ENCODE measurements at places on chromosomes 7 and 10.

GRCh38 chr10:70649526-70649925, 22.8 kb upstream of the ADAMTS14 start:
- DNase-seq: peak; percentile 8

- no peak for DNase-seq
These were observed 248.9 kb downstream of the FOXP2 start for GRCh38 chr7:114663502-114663901.

- DNase-seq: no peak
These were observed 19.2 kb downstream of the SEMA3D start for GRCh38 chr7:85167636-85168035.

DNA sequence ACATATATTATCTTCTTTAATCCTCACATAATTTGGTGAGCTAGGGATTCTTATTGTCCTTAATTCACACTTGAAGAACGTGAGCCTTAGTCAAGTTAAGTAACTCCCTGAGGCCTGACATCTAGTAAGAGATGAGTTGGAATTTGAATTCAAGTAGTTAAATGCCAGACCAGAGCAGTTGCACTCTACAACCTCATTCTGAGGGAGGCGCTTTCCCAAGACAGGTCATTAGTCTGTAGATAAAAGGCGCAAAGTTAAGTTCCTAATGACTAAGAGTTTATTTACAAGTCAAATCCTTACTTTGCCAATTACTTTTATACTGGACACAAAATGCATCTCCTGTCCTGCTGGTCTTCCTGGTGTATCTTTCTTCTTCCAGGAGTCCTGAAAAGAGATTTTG, 3.6 kb upstream of the EXOC6 start:
- DNase-seq: no peak

- no peak for DNase-seq
These were observed 711.8 kb upstream of the GRM3 start for GRCh38 chr7:85931919-85932318.

GRCh38 chr7:139180700-139181311, 50.2 kb upstream of the UBN2 start:
- DNase-seq: no peak

DNA sequence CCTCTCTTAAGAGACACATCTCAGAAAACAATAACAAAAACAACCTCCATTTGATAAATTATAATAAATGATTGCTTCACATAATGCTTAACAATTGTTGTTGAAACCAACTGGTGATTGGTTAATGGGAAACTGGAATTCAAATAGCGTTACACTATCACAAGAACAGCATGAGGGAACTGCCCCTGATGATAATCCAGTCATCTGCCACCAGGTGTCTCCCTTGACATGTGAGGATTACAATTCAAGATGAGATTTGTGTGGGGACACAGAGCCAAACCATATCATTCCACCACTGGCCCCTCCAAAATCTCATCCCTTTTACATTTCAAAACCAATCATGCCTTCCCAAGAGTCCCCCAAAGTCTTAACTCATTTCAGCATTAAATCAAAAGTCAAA, 375.9 kb downstream of the BMPER start:
- no peak for DNase-seq

DNA sequence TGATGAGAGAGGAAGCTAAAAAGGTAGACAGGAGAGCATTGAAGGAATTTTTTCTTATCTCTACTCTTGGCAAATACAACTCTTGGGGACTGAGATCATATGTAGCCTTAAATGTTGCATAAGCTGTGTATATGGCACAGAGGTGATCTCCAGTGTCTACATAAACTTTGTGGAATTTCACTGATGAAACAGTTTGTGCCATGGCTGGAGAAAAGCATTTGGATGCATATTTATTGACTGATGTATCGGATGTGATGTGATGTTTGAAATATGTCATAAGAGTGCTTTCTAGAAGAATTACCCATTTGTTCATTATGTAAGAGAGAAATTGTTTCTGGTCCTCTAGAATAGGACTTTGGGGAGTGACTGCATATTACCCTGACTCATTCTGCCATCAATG, 244.9 kb upstream of the LRRTM3 start:
- DNase-seq: no peak

- peak; percentile 88 for DNase-seq
These were observed 12.7 kb downstream of the HNRNPF start for GRCh38 chr10:43396061-43396927.

DNA sequence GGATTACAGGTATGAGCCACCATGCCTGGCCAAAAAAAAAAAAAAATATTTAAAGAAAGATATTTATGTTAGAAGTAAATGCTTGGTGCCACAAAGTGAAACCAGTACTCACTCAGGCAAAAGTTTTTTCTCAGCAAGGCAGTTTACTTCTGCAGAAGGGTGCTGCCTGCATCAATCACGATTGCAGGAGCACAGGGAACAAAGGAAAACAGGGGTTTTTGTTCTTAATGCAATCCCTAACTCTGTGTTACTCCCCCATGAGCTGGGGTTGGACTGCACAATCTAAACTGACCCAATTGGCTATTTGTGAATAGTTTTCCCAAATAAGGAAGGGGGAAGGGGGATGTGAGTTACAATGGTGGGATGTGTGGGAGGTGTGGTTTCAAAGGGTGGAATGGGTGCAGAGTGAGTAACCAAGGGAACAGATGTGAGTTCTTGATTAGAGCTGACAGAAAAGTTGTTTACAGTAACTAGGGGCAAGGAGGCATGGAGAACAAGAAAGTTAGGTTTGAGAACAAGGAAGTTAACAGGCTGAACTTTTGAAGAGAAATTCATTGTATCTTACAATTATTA, 255.4 kb downstream of the TYW1 start:
- DNase-seq: no peak

GRCh38 chr10:120729547-120729946, 121.6 kb upstream of the WDR11 start:
- no peak for DNase-seq

DNA sequence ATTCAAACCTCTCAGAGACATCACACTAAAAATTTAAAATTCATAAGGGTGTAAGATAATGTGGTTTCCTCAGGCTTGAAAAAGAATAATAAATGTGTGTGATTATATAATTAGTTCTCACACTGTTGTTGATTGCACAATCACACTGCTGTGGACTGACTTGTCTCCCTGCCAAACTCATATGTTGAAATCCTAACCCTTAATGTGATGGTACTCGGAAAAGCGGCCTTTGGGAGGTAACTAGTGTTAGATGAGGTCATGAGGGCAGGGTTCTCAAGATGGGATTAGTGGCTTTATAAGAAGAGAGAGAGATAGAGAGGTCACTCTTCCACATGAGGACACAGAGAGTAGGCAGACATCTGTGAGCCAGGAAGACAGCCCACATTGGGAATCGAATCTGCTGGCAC, 128.5 kb upstream of the COL1A2 start:
- no peak for DNase-seq

DNA sequence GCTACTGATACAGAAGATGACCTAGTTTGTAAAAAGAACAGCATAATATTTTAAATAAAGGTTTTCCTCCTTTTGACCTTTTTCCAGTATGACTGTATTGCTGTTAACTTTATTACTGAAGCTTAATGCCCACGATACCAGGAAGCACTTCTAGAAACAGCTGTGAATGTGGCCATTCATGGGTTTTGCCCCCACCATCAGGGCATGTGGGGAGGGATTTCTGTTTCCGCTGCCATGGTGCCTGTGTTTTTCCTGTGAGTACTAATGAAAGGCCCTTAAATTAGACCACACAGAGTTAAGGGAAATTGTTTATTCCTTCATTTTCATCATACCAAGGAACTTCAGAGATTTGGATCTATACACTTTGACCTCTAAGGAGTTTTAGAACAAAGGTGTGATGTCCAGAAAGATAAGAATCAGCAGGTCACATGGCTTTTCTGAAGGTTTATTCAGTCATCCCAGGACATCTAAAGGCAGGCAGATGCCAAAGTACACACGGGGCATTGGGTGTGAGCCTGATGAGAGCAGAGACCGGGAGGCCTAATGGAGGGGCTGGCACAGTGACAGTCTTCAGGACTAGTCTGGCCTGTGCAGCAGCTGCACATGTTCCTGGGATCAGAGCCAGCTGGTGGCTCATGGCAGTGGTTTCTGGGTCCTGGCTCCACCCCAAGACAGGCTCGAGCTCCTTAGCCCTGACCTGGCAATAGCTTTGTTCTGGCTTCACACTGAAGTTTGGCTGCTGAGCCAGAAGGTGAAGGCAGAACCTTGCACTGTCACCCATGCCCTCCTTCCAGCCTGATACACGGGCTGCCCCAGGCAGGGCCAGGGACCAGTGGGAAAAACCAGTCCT, 190.9 kb downstream of the REEP3 start:
- no peak for DNase-seq

- DNase-seq: no peak
These were observed 14.4 kb downstream of the TAS2R41 start for GRCh38 chr7:143492043-143492471.

DNA sequence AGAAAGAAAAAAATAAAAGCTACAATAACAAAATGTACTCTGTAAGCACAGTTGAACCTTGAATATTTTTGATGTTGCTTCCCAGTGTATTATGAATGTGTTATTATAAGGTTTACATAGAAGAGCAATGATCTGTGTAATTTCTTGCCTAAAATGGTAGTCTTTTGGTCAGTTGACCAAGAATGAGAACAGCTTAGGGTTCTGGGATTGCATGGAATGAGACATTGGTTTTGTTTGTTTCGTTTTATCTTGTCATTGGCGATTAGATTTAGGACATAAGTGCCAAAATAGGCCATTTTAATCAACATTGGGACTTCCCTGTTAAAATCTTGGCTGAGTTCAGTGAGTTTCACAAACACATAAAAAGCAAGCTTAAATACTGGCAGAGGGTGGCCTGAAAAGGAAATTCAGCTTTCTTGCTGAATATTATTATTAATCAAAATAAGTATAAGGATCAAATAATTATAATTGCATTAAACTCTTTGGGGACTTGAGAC, 49.1 kb upstream of the GLCCI1 start:
- no peak for DNase-seq

GRCh38 chr10:69885379-69886013, 83.8 kb downstream of the COL13A1 start:
- DNase-seq: no peak

GRCh38 chr7:116738378-116738777, 66.4 kb downstream of the MET start:
- DNase-seq: no peak

- DNase-seq: peak; percentile 41
These were observed 228.8 kb downstream of the BMPER start for GRCh38 chr7:34133983-34134782.

GRCh38 chr10:119420950-119421875, 121.3 kb downstream of the RGS10 start:
- DNase-seq: no peak

DNA sequence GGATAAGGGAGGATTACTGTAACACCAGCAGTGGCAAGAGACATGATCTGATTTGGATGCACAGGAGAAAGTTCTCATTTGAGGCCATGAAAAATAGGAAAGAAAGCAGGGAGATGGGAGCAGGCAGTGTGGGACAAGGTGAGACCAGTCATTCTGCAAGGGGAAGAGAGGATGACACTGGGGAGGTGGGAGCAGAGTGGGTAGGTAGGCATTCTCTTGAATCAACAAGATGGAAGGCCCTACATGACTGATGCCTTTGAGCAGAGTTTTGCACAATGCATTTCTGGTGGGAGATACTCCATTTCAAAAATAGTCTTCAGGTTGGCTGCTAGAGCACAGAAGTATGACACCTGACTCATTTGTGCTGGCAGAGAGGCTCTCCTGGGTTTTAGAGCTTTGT, 10.5 kb downstream of the RPS24 start:
- peak; percentile 16 for DNase-seq

GRCh38 chr10:89702121-89702480, 711 bp downstream of the KIF20B start:
- DNase-seq: peak; percentile 33

DNA sequence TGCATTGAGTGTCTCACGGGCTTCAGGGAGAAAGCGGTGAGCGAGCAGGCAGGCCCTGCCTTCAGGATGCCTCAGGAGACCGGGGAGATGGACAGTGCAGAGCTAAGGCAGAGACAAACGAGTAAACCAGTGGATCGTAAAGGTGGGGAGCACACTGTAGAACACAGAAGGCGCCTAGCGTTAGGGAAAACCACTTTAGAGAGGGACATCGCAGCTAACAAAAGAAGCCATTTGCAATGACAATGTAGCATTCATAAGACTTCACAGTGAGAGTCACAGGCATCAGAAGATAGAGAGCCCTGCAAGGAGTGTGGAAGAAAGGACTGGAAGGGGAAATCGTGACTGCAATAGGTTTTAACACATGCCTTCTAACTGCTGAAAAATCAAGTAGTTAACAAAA, 54.9 kb upstream of the TMEM273 start:
- DNase-seq: no peak

- no peak for DNase-seq
These were observed 106.2 kb downstream of the PLXDC2 start for GRCh38 chr10:19922236-19922963.

- peak; percentile 69 for DNase-seq
These were observed at the start of the genes DYDC1 and DYDC2 for GRCh38 chr10:80356563-80356988. TSS of gene DYDC1 (minus strand) at chr10:80356755. CDS start at chr10:80352601, 4,154 bp downstream. TSS of gene DYDC2 (plus strand) at chr10:80356781. CDS start at chr10:80362444, 5,663 bp downstream.
